ENCODE measurements at places on chromosomes 1 and 21.
A peak's percentile ranks its signal among the peaks of the same experiment; 100 is the strongest.

- DNase-seq = no peak
These were observed 9.9 kb downstream of the OTUD3 start for GRCh38 chr1:19892129-19892528.

DNA sequence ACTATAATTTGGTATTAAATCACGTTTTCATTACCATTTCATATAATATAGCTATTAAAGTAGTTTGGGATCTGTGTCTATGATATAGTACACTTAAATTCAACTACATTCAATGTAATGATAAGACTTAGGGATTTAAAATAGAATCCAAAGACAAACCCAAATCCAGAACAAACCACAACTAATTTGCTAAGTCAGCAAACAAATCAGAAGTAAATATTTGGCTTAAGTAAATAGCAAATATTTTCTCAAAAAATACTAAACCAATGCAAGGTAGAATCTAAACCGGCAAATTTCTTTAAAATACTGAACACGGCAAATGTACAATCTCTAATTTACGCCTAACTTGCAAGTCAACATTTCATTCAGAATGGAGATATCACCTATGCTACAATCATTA is 16.8 kb downstream of the YY1AP1 start:
- no peak for DNase-seq

DNA sequence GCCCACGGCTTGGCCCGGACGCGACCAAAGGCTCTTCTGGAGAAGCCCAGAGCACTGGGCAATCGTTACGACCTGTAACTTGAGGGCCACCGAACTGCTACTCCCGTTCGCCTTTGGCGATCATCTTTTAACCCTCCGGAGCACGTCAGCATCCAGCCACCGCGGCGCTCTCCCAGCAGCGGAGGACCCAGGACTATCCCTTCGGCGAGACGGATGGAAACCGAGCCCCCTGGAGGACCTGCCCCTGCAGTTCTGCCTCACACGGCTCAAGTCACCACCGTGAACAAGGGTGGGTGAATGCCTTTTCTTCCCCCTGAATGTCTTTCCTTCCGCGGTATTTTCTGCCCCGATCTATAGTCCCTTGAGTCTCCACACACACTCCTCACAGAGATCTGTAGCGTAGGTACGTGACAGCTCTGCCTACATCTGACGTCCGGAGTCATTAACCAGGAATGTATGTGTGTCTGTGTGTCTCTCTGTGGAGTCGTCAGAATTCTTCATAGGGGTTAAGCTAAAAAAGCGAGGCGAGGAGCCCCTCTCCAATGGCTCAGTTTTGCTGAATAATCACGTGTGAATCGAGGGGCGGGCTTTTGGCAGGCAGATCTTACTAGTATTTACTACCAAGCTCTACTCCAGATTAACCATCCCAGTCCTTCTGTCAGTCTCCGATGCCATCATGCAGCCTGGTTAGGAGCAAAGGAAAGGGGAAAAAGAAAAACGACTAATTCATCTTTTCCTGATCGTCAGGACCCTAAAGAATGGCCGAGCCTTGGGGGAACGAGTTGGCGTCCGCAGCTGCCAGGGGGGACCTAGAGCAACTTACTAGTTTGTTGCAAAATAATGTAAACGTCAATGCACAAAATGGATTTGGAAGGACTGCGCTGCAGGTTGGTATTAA is at the start of gene CDKN2C:
Gene CDKN2C, plus strand, starts transcription at position 635 of the 898 bp plus-strand sequence. Its CDS starts 124 bp downstream, at position 759.
- DNase-seq = peak; percentile 78

DNA sequence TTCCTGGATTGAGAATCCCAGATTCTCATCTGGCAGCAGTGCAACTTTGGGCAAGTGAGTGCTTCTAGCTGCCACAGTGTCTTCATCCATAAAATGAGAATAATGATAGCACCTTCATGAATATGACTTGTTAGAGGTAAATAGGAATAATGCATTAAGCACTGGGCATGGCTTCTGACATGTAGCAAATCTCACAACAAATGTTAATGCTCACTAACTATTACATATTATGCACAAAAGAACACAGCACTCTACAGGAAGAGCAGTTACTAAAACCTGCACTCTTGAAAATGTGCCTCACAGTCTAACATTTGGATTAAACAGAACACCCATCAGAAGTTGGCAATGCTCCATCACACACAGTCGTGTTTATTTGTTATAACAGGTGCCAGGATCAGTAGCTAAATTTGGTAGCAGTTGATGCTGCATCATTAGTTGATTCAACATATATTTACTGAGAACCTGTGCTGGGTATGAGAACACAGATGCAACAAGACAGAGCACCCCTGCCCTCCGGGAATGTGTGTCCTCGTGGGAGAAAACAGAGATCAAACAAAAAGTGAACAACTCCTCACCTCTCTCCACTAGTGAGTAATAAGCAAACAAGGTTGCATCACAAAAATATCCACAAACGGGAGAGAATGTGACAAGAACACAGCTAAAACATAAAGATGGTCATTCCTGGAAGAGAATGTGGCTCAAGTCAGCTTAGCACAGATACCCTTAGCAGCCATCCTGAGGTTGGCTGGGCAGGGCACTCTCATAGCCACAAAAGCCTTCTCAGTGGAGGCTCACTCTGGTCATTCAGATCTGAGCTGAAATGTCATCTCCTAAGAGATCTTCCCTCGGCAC is 26.2 kb upstream of the LBR start:
- DNase-seq = no peak

DNA sequence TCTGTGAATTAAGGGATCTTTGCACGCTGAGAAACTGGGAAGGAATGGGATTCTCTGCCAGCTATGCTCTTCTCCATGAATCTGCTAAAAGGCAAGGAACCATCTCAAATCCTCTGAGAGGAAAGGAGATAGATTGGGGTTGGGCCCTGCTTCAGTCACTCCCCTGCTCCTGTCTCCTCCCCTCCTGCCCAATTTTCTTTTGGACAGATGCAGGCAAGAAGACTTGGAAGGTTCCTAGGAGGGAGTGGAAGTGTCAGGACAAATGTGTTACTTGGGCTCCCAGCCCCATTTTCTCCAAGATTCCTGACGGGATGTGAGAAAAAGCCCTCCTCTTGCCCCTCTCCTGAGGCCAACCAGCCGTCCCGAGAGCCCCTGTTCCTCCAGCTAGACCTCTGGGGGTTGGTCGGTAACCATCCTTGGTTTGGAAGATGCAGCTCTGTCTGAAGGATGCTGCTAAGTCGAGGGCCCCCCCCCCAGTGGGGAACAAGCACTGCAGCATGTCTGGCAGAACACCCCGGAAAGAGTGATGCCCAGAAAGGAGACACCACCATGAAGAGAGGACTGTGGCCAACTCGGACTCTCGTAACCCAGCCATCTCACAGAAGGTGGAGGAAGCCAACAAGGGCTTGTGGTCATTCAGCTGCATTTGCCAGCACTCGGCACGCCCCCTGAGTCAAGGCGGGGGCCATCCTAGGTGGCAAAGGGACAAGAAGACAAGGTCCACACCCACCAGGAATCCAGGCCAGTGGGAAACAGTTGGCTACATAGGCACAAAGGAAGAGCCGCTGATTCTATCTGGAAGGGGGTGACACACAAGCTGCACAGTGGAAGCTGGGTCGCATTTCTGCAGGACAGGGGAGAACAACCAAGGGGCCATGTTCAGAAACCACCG is 43.7 kb downstream of the CDK18 start:
- DNase-seq = peak; percentile 82

GRCh38 chr1:194568610-194569009 is 1382.2 kb upstream of the B3GALT2 start:
- DNase-seq = no peak

DNA sequence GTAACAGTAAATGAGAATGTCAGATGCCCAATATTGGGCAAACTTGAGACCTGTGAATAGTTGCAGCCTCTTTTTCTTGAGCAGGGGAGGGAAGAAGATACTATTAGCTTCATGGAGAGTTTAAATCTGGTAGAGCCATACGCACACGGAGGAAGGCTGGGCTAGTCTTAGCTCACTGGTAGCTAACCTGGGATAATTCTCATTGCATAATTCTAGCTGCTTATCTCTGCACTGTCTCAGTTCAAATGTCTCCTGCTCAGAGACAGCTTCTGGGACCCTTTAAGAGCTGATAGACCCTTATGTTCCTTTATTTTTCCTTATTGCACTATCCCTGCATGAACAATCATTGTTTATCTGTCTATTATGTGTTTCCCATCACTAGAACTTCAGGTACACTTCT is 8.4 kb downstream of the C1orf87 start:
- DNase-seq = no peak

DNA sequence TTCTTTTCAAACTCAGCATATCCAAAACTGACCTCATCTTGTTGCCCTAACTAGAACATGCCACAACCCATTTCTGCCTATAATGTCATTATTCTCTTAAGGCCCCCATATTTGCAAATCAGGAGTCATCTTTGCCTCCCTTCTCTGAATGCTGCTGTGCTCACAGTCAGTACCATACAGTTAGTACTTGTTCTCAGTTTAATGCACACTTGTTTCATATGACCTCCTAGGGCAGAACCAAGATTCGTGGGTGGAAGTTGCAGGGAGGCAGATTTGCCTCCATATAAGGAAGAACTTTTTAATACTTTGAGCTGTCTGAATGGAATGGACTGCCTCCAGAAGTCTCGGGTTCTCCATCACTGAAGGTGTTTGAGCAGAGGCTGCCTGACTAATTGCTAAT is 9.2 kb downstream of the CAP1 start:
- no peak for DNase-seq

Data from brain (organoid and tissue), 16 donors.